ENCODE measurements at places on chromosomes 13 and 19.

GRCh38 chr13:75347457-75347856, 134.5 kb downstream of the TBC1D4 start:
- no peak for DNase-seq

DNA sequence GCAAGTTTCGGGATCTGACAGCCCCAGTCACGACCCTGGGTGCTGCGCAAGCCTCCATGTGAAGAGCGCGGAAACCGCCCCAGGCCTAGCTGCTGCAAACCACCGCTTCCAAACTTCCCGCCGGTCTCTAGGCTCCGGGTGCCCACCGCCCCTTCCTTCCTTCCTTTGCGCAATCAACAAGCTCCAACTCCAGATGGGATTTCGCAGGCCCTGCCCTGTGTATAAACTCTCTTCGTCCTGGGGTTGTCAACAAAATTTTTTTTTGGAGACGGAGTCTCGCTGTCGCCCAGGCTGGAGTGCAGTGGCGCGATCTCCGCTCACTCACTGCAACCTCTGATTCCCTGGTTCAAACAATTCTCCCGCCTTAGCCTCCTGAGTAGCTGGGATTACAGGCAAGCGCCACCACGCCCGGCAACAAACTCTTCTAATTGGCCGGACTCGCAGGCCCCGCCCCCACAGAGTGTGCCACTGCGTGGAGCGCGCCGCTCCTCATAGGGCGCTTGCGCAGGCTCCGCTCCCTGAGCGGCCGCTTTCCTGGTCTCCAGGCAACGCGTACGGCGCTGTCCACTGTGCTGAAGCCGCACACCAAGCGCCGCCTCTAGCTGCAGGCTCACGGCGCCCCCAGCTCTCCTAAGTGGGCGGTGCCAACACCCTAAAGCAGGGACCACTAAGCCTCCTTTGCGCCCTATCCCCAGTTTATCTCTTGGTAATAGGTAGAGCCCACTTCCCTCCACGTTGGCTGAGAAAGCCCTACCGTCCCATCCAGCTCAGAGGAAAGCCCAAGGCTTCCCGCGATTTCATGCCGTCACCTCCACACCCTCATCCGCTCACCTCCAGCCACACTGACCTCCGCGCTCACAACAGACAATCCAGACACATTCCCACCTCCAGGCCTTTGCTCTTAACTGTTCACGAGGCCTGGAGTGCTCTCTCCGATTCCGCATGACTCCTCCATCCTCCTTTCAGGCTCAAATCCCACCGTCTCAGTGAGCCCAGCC, 5.5 kb upstream of the QTRT1 start:
- no peak for DNase-seq

DNA sequence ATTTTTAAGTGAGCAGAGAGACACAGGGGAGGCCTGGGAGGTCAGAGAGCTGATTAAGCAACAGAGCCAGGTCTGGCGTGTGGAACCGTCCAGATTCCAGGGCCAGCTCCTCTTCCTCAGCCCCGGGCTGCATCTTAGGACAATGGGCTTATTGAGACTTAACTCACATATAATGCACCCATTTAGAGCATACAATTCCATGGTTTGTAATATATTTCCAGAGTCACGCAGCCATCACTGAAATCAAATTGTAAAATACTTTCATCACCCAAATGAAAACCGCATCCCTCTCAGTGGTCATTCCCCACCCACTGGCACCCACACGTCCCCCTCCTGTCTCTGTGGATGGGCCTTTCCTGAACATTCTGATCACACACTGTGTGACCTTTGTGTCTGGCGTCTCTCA, 2.1 kb upstream of the HMG20B start:
- no peak for DNase-seq

GRCh38 chr13:101490406-101491015, 38.0 kb downstream of the ITGBL1 start:
- DNase-seq = no peak

- DNase-seq = no peak
Measured at GRCh38 chr13:113759525-113760137, 605 bp downstream of the TMEM255B start.

- no peak for DNase-seq
Measured at GRCh38 chr13:79901336-79901735, 420.4 kb downstream of the NDFIP2 start.

DNA sequence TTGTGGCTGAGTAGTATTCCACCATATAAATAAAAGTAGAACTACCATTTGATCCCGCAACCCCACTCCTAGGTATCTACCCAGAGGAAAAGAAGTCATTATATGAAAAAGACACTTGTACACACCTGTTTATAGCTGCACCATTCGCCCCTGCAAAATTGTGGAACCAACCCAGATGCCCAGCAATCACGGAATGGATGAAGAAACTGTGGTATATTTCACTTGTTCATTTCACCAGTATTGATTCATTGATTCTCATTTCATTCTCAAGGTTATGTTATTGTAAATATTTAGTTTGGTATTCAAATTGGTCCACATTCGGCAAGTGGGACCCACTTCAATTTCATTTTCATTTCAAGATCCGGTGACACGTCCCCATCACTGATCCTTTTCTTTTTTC, 8.2 kb upstream of the RFPL4A start:
- no peak for DNase-seq

GRCh38 chr19:38736036-38736412, 8.2 kb downstream of the CAPN12 start:
- DNase-seq = no peak

- DNase-seq = no peak
Measured at GRCh38 chr13:71210861-71211260, 656.1 kb downstream of the DACH1 start.

GRCh38 chr19:23283925-23284324, 33.7 kb upstream of the ZNF724 start:
- no peak for DNase-seq

DNA sequence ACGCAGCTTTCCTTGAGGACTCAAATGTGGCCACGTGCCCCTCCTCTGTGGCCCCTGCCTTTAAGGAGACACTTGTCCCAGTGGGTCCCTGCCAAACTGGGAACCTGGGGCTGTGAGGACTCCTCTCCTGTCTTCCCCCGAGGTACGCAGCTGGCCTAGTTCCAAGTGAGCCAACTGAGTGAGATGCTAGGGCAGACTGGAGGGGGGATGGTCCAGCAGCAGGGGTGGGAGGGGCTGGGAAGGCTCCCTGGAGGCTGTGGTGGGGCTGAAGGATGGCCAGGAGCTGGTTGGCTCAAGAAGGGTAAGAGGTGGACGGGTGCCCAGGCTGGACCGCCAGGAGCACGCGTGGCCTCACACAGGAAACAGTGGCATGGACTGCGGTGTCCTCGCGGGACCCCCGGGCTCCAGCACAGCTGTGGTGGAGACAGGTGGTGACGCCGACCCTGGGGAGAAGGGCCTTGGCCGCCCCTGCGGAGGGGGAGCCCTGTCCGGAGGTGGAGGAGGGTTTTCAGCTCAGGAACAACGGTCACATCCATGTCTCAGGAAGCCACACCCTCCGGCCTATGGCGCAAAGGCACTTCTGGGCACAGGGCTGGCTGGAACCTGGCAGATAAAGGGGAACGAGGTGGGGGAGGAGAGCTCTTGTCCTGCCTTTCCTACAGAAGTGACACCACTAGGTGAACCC, 45.8 kb downstream of the MLLT1 start:
- no peak for DNase-seq

DNA sequence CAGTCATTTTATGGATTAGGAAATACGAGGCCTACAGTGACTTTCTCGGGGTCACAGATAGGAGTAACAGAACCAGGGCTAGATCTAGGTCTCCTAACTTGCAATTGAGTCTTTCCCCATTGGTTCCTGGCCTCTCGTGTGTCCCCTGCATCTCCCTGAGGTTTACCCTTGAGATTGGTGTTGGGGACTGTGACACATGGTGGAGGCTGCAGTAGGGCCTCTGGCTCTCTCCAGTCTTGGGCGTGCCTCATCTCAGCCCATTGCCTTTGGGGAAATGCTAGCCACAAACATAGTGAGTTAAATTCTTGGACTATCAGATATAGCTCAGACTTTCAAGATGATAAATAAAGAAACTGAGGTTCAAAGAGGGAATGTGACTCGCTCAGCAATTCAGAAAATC, 212.1 kb downstream of the KCNRG start:
- no peak for DNase-seq

- DNase-seq = no peak
Measured at GRCh38 chr13:40792284-40793051, 3.1 kb downstream of the SLC25A15 start.

DNA sequence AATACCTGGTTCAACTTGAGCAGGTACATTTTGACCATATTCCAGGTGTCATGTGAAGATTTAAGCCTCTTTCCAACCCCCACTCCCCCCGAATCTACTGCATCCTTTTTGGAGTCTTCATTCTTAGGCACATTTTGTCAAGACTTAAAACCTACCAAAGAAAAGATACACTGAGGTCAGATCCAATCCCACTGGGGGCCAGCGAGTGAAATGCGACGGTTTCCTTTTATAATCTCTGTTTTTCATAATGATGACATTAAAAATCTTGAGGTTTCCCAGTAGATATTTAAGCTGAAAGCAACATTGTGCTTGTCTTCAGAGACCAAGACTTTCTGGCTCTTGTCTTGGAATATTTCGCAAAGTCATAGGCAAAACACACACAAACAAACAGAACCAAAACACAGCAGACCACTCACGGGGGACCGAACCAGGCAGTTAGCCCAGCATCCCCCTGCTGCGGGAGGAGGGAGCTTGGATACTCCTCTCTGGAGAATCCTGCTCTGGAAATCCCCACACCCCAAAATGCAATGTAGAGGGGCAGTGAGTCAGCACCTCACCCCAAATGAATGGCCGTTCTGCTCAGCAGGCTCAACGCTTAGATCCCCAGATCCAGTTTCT, 506 bp upstream of the GAS6 start:
- DNase-seq = no peak

GRCh38 chr19:18969931-18970659, 29.1 kb upstream of the HOMER3 start:
- no peak for DNase-seq

- DNase-seq = no peak
Measured at GRCh38 chr13:74090869-74091605, 43.2 kb downstream of the KLF12 start.

DNA sequence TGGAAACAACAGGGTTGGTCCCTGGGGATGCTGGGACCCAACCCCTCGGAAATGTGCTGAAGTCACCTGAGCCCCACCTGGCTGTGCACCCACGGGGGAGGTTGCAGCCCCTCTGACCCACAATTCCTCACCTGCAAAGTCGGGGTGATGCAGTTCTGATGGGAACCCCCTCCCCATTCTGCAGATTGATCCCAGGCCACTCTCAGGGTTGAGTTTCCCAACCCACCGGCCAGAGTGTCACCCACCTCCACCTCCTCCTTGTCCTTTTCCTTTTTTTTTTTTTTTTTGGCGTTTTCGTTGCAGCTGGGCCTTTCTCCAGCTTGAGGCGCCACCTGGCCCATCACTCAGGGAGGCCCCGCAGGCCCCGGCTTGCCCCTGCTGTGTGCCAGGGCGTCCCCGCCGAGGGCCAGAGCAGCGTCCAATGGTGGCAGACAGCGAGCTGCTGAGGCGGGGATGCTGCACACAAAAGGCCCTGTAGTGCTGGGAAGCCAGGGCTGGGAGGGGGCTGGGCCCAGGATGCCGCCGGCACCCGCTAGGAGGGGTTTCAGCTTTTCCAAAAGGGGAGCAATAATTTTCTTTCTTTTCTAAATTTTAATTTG, 4.6 kb downstream of the PIK3R2 start:
- no peak for DNase-seq

- DNase-seq = no peak
Measured at GRCh38 chr13:99322297-99323103, 15.3 kb upstream of the GPR183 start.

DNA sequence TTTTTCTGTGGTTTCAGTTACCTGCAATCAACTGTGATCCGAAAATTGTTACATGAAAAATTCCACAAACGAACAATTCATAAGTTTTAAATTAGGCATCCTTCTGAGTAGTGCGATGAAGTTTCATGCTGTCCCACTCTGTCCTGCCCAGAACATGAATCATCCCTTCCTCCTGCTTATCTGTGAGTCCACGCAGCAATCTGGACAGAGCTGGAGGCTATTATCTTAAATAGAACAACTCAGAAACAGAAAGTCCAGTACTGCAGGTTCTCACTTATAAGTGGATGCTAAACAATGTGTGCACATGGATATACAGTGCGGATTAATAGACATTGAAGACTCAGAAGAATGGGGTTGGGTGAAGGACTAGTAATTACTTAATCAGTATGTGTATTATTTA, 583.7 kb upstream of the SPRY2 start:
- no peak for DNase-seq

- DNase-seq = no peak
Measured at GRCh38 chr19:18785179-18786124, 5.7 kb downstream of the COMP start.

DNA sequence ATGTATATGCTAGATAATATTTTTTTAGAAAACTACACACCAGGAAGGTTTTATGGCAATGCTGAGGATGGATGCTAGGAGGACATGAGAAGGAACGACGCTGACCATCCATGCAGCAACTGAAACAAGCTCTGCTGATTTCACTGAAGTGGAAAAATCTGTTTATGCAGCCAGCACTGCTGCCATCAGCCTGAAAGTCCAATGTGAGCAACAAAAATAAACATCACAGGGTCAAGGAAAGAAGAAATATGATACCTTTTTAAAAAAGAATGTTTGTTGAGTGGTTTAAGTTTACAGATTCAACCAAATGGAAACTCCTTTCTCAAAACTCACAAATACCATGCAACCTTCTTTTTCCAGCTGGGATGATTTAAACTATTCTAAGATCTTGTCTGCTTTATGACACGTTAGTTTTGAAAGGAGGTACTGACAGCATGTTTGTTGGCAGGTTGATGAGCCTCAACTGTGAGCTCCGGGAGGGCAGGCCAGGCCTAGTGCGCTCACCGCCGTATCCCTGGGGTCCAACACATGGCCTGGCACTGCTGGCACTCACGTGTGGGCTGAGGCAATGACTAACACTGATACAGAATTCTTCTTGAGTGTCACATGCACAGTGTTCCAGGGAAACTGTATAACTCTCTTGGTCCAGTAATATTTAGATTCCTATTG, 46.8 kb downstream of the LATS2 start:
- no peak for DNase-seq

- no peak for DNase-seq
Measured at GRCh38 chr13:47399599-47399998, 502.7 kb upstream of the HTR2A start.

DNA sequence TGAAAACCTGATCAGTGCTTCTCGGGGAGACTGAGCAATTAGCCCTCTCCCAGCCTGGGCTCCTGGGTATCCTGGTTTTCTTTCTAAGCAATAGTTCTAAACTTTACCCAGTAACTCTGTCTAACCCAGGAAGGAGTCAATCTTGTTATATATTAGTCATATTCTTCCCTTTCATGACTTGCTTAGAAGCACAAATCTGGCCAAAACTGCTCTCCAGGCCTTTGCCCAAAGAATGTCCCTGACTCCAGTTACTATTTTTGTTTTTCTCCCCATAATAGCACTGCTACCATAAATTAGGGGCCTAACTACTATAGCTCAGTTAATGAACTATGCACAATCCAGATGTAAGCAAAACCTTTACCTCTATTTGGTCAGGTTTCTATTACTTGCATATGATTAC, 355.8 kb upstream of the HTR2A start:
- DNase-seq = no peak

DNA sequence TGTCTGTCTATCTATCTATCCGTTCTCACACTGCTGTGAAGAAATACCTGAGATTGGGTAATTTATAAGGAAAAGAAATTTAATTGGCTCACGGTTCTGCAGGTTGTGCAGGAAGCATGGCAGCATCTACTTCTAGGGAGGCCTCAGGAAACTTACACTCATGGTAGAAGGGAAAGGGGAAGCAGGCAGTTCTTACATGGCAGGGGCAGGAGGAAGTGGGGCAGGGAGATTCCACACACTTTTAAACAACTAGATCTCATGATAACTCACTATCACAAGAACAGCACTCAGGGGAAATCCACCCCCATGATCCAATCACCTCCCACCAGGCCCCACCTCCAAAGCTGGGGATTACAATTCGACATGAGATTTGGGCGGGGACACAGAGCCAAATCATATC, 105.3 kb downstream of the SLC10A2 start:
- no peak for DNase-seq

All from cortex of kidney (tissue), 1 donor.